ENCODE measurements at places on chromosomes 7 and 10.

DNA sequence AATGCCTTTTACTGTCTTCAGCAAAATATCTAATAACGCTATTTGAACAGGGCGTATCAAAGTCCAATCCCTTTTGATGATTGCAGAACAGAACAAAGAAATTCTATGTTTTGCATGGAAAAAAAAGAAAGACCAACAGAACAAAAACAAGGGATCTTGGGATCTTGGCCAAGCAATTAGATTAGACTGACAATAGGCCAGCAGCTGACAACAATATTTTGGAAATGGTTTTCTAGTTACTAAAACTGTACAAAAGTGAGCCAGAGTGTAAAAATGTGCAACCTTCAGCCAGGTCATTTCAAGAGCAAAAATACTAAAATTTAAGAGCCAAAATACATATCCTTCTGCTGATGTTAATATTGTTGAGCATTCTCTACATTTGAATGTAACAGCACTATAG, 716.5 kb upstream of the KCND2 start:
- DNase-seq: no peak

DNA sequence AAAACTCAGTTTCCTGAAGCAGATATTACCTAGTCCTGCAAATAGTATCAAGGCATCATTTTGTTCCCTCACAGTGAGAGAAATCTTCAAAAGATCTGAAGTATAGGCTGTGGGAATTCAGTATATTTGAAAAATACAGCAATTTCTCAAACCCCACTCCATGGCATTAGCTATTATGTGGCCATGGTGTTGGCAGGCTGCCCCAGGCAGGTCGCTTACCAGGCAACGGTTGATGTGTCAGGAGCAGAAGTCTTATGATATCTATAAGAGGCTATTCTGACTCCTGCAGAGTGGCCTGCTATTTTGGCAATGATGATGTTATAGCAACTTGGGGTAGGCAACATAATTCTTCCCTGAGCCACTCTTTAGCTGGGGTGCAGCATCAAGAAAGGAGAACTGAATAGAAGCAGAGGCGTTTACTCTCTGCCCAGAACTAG, 187.9 kb downstream of the PLXDC2 start:
- DNase-seq: peak; percentile 53

- no peak for DNase-seq
These were observed 170.9 kb downstream of the PARD3 start for GRCh38 chr10:34644224-34644623.

- DNase-seq: peak; percentile 76
These were observed 1011.3 kb downstream of the XPNPEP1 start for GRCh38 chr10:108911814-108912541.

DNA sequence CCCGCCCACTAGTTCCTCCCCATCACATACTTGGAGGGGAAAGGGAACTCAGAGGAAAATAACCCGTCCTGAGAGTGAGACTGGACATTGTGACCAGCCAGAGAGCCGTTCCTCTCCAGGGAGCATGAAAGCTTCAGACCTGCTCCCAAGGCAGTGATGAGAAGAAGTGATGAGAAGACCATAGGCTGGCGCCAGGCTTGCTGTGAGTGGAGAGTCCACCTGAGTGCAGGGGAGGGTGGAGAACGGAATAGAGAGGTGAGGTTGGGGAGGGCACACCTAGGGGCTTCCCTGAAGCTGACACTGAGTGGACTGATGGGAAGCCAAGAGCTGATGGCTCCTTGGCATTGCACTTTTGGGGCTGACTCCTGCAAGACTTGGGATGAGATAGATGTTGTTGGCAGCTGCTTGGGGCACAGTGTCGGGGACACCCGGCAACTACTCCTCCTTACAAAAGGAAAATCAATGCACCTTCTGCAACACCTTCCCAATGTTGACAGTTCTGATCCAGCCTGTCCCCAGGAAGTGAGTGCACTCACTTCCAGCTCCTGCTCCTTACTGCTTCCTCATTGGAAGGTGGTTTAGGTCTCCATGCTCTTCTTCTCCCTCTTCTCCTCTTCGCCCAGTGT, 79.4 kb downstream of the EMX2 start:
- DNase-seq: no peak

DNA sequence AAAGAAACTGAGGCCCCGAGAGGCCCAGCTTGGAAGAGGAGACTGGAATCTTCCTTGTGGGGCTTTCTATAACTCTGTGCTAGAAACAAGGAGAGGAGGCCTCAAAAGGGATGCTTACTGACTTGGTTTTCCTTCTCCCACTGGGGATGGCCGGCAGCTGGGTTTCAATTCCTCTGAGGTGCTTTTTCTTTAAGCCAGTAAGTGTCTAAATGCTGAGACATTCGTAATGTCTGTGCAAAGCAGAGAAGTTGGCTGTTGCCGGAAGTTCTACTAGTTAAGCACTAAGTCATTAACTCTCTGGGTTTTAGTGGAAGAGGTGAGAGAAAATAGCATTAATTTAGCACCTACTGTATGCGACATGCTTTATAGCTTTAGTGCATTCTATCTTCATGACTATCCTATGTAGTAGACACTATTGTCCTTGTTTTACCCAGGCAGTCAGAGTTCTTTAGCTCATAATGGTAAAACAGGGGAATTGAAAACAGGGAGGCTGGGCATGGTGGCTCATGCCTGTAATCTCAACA, 135.2 kb downstream of the RGS10 start:
- DNase-seq: no peak

- DNase-seq: no peak
These were observed 127.5 kb downstream of the PARD3 start for GRCh38 chr10:34687434-34688210.

- DNase-seq: no peak
These were observed 120.1 kb downstream of the DYNC2I1 start for GRCh38 chr7:158976468-158976848.

- no peak for DNase-seq
These were observed 46.9 kb downstream of the GALNT11 start for GRCh38 chr7:152072421-152072820.

DNA sequence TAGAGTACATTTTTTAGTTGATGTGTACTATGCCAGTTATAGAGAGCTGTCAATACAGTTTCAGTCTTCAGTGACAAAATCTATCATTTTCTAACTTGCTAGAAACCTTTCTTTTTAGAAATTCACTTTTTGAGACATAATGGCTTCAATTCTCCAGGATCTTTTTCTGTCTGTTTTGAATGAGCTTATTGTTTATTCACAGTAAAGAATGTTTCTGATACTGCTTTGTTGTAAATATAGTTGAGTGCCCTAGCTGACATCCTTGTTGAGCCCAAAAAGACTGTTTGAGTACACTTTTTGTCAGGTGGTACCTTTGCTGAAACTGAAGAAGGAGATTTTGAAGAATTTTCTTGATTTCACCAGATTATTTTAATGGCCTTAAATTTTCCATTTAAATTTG, 139.9 kb downstream of the PPP1R9A start:
- no peak for DNase-seq

- DNase-seq: no peak
These were observed 184.5 kb downstream of the ADAM12 start for GRCh38 chr10:126203746-126204145.

DNA sequence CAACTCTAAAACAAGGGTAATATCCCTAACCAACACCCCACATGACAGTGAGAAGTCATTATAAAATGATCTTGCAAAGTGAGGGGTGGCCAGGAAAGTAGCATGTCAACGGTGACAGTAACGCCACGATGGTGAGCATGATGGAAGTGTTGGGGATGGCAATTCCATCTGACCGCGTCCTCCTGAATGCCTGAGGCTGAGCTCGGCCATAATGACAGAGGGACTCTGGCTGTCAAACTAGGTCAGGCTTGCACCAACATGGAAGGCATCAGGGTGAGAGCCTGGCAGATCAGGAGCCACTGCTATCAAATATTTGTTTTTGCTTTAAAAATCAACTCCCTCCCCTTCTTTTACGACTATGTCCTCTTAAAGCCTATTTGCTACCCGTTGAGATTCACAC, 55.7 kb upstream of the EFCAB10 start:
- no peak for DNase-seq

- no peak for DNase-seq
These were observed 78.5 kb downstream of the GRID1 start for GRCh38 chr10:86287966-86288579.

DNA sequence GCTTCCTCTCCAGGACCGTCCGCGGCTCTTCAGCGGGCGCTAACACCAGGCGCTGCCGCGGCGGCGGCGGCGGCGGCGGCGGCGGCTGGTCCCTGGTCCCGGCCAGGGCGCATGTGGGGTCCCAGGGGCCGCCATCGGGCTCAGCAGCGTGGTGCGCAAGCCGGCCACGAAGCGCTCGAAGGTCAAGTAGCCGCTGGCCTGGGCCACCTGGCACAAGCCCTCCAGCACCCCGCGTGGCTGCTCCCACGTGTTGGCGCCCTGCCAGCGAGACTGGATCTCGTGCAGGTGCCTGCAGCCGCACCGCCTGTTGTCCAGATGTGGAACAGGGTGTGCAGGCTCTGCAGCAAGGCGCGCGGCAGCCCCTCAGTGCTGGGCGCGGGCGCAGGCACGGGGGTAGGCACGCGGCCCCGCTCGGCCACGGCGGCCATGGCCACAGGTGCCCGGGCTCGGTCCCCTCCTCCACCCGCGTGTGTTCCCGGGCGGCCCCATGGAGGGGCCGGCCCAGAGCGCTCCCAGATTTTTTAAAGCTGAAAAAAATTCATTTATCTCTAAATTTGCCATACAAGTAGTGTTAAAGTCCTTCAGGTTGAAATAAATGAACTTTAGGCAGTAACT, 884.2 kb upstream of the ZNF722 start:
- no peak for DNase-seq

DNA sequence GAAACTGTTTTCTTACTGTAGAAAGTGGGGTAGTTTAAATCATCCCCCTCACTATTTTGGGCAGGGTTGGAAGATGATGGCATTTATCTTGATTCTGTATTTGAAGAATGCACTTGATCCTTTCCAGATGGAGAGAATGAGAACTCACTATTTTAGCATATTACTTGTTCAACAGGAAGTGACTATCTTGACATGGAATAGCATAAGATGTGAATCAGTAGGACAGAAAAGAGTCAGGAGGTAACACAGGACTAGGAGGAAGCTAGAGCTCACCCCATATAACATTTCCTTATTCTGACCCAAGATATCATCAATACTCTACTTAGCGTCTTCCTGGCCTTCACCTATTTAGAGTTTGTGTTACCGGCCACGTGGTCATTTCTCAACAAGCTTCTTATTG, 400.2 kb downstream of the PHTF2 start:
- DNase-seq: peak; percentile 77

- DNase-seq: no peak
These were observed 242.7 kb downstream of the THSD7A start for GRCh38 chr7:11589251-11589650.

DNA sequence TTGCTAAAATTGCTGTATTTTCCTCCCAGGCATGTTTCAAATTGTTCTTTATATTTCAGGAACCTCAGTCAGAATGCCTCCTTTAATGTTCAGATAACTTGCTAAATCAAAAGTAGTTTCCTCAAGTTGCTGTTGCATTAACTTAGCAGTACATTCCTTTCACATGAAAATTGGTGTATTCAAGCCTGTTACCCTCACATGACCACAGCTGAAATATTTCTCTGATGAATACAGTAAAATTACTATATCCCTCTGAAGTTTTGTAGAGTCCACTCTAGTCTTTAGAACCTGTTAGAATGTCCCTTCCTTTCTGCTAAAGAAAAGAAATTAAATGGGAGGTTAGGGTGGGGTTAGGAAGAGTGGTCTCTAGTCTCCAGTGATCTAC, 24.5 kb upstream of the C1GALT1 start:
- peak; percentile 68 for DNase-seq

DNA sequence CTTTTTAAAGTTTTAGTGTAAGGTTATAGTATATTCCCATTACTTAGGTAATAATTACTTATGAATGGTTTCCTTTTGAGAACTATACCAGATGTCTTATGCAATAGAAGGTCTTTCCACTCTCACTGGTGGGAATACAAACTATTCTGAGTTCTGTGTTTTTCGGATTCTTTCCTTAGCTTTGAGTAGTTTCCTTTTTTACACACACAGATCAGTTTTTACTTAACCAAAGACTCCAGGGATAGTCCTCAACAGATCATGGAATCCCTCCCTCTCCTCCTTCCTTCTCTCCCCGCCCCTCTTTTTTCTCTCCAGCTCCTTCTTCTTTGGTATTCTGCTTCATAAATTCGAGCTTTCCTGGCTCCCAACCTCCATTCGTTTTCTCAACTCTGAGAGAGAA, 13.3 kb downstream of the COPG2 start:
- no peak for DNase-seq

GRCh38 chr7:79308192-79308591, 145.3 kb downstream of the MAGI2 start:
- DNase-seq: no peak

- peak; percentile 87 for DNase-seq
These were observed 10.4 kb downstream of the CPA2 start for GRCh38 chr7:130276796-130277762.

DNA sequence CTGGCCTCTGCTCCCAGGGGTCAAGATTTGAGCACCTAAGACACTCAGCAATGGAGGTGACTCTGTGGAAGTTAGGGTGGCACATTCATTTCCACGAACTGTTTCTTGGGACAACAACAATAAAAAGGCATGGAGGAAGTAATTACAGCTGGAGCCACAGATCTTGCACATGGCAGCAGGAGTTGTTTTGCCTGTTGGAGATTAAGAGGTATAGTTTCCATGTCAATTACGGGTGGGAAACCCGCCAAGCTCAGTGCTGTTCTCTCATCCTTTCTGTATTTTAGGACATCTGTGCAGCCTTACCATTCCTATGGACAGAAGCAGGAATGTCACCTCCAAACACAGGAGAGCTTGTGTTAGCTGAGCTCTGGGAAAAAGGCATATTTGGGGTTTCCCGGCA, 201.2 kb downstream of the SNX10 start:
- no peak for DNase-seq

DNA sequence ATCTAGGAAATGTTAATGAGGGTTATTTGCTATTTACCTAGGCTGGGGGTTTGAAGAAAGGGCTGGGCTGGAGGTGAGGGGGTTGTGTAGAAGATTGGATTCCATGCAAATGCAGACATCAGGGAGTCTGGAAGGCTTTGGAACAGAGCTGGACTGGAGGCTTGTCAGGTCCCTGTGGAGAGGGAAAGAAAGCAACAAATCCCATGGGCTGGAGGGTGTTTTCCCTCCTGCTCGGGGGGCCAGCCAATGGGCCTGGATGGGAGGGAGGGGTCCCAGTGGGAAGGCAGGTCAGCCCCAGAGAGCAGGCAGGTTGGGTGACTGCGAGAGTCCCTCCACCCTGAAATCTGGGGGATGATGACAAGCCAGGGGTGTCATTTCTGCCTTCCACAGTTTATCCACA, 431.8 kb downstream of the RPS24 start:
- DNase-seq: no peak

All from fibroblast of upper back skin (primary cell).